ENCODE measurements at places on chromosomes 12 and 14.

GRCh38 chr14:34742270-34743115 is 28.1 kb upstream of the CFL2 start:
- no peak for DNase-seq

DNA sequence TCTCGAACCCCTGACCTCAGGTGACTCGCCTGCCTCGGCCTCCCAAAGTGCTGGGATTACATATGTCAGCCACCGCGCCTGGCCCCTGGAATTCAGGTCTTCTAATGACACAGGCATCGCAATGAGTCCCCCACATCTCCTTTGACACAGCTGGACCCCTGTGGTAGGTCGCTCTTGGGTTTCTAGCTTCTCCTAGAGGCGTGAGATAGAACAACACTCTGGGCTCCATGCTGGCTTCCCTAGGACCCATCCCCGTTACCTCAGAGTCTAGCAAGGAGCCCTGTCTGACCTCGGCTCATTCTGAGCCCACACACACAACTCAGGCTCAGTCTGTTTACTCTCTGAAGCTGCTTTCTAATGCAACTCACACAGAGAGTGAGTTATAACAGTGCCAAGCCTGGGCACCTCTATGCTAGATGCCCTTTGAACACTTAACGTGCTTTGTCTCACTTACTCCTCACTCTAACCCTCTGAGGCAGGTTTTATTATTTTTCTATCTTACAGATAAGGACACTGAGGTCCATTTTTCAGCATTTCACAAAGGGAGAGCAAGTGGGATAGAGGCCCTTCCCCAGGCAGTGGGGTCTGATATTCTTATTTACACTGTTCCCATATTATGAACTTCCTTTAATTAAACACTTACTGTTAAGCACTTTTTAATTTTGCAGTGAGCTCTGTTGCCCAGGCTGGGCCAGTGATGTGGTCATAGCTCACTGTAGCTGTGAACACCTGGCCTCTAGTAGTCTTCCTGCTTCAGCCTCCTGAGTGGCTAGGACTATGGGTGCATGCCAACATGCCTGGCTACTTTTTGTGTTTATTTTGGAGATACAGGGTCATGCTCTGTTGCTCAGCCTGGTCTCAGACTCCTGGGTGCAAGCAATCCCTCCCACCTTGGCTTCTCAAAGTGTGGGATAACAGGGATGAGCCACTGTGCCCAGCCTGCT is 40.6 kb upstream of the RBM19 start:
- no peak for DNase-seq

DNA sequence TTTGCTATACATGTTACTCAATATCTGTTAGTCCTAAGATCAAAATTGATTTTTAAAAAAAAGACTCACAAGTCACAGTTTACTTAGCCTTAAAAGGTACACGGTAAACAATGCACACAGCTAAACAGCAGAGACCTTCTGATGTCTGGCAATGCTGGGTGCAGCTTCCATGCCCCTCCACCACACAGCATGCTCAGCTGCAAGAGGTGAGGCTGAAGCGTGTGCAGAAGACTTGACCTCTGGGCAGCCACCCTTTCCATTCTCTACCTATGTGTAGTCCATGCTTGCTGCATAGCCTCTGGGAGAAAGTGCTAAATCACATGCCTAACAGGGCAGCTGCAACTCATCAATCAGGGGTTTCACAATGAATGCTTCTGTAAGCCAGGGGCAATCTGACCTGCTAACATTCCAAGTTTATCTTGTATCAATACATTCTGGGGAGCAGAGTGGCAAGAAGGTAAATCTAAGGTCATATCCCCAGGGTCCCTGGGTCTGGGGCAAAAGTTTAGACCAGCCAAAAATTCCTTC is 44.5 kb upstream of the AMN1 start:
- DNase-seq = no peak

DNA sequence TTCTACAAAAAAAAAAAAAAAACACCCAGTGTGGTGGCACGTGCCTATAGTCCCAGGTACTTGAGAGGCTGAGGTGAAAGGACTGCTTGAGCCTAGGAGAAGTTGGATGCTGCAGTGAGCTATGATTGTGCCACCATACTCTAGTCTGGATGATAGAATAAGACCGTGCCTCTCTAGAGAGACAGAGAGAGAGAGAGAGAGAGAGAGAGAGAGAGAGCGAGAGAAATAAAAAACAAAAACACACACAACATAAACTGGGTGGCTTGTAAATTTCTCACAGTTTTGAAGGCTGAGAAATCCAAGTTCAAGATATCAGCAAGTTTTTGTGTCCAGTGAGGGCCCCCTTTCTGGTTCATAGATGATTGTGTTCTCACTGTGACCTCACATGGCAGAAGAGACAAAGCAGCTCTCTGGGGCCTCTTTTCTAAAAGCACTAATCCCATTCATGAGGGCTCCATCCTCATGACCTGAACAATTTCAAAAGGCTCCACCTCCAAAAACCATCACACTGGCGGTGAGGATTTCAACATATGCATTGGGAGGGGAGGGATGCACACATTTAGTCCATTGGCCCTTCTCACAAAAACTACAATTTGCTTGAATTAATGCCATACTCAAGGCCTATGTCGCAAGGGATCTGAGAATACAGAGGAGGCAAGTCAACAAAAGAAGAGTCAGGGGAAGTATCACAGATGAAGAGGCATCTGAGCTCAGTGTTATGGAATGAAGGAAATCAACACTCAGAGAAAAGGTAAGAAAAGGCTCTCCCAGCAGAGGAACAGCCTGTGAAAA is 94.9 kb downstream of the PPM1H start:
- DNase-seq = no peak

- DNase-seq = no peak
Measured at GRCh38 chr12:15527201-15528080, 205.1 kb downstream of the PTPRO start.

DNA sequence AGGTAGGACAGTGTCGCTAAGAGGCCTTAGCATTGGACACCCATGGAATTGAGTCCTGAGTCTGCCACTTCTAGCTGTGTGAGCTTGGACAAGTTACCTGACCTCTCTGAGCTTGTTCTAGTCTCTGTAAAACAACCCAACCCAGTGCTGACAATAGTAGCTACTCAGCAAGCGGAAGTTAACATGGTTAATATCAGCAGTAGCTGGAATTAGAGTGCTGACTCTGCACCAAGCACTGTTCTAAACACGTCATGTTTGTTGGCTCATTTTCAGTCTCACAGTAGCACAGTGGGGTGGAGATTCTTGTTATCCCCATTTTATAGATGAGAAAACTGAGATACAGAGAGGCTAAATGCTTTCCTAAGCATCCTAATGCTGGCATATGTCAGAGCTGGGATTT is 47.5 kb upstream of the RIN3 start:
- DNase-seq = no peak

GRCh38 chr14:23299986-23300686 is 2.5 kb downstream of the PPP1R3E start:
- DNase-seq = no peak

- DNase-seq = no peak
Measured at GRCh38 chr12:59193476-59194050, 273.3 kb upstream of the LRIG3 start.

GRCh38 chr14:63510538-63510937 is 32.6 kb downstream of the PPP2R5E start:
- DNase-seq = no peak

DNA sequence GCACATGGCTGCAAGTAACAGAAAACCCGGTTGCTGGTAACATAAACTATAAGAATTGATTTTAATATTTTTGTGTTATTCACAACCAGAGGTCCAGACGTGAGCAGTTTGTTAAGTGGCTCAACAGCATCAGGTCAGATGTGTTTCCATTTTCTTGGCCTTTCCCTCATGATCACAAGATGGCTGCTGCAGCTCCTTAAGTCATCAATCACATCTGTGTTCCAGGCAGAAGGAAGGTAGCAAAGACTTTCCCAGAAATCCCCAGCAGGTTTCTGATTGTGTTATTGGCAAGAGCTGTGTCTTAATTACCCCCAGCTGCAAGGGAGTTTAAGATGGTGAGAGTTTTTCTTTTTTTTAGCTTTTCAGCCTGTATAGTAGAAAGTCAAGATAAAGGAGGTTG is 40.4 kb upstream of the MYL2 start:
- DNase-seq = no peak

GRCh38 chr12:126908765-126909142 is 1358.2 kb upstream of the TMEM132C start:
- no peak for DNase-seq

DNA sequence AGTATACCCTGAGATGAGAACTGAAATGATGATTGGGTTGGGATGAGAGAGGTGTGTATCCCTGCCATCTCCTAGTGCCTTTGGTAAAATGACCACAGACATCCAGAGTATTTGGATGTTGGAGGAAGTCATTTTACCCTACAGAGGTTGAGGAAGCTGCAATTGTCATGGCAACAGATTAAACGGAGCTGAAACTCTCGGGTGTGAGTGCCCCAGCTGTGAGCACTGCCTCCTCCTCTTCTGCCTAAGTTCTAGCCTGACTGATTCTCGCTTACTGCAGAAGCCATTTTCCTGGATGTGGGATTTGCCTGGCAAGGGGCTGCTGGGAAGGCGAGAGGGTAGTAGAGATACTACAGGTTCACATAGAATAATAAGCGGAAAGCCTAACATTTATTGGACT is 10.3 kb upstream of the PPP4R4 start:
- no peak for DNase-seq

GRCh38 chr14:40003773-40004172 is 571.5 kb upstream of the FBXO33 start:
- no peak for DNase-seq

DNA sequence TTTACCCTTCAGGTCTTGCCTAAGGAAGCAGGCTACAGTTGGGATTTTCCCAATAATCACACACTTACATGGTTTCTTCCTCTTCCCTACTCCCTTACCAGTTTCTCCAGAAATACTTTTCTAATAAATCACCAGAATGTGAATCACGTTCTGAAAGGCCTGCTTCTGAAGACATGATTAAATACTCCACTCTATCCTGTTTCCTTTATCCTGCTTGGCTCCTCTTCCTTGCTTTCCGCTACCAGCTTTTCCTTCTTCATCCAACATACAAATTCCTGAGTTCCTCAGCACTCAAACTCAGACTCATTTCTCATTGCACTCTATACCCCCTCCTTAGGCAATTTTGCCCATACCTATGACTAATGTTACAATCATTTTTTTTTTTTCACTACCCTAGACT is 118.3 kb downstream of the MGAT4C start:
- no peak for DNase-seq

DNA sequence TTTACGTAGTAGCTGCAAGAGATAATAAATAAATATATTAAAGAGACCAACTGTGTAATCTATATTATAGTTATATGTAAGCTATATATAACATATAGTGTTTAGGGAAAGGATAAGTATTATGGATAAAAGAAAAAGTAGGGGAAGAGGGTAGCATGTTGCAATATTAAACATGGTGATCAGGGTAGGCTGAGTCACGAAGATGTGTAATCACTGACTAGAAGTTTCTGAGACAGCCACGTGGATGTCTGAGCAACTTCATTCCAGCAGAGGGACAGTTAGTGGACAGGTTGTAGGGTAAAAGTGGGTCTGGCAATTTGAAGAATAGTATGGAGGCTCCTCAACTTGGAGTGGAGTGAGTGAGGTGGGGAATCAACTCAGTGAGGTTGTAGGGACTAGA is 109.7 kb downstream of the ANO4 start:
- DNase-seq = no peak

- no peak for DNase-seq
Measured at GRCh38 chr14:101246894-101247841, 314.1 kb upstream of the DIO3 start.

GRCh38 chr14:87306409-87307168 is 686.4 kb downstream of the GALC start:
- no peak for DNase-seq

- no peak for DNase-seq
Measured at GRCh38 chr14:102975662-102976061, 53.2 kb downstream of the AMN start.

DNA sequence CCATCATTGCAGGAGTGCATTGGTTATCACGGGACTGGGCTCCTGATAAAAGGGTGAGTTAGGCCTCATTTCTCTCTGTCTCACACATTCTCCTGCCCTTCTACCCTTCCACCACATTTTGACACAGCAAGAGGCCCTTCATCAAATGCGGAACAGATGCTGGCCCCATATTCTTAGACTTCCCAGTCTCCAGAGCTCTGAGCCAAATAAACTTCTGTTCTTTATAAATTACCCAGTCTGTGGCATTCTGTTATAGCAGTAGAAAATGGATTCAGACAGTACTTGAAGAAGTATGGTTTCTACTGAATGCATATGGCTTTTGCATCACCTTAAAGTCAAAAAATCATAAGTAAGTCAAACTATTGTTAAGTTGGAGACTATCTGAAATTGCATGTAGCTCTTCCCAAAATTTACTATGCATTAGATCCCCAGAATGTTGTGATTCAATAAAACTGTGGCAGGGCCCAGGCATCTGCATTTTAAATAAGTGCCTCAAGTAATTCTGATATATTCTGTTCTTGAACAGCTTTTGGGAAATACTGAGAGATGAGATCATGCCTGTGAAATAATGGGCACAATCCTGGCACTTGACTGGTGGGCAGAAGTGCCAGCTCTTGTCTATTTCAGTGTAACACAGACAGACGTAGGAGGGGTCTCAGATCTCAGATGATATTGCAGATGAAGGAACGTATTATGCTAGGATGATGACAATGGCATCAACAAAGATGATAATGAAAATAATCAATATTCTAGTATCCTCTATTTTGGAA is 68.2 kb downstream of the E2F7 start:
- DNase-seq = no peak

DNA sequence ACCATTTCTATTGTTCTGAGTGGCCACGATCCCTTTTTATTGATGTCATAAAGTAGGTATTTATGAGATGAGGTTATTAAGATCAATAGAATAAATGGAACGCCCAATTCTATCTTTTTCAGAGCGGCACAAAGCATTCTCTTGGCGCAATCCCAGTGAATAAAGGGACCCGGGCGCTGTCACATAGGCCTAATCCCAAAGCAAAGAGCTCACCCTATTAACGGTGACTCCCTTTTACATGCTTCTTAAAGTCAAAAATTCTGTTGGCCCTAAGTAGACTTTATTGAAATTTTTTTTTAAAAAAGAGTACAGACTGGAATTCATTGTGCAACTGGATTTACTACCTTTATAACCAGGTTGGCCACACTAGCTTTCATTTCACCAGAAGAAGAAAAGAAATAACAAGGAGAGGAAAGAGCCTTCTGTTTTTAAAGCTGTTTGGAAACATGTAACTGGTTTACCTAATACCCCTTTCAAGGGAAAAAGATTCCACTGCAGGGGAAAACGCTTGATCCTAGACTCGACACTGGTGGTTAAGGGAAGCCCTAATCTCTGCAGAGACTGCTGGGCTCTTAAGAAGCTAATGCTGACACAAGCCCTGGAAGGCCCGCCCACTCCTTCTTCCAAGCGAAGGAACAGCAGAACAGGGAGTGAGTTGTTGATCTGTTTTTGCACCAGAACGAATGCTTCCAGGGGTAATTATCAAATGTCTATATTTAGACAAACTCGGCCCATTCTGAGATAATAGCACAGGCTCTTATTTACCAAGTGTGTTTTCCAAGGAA is 381.2 kb downstream of the BCL11B start:
- DNase-seq = no peak

DNA sequence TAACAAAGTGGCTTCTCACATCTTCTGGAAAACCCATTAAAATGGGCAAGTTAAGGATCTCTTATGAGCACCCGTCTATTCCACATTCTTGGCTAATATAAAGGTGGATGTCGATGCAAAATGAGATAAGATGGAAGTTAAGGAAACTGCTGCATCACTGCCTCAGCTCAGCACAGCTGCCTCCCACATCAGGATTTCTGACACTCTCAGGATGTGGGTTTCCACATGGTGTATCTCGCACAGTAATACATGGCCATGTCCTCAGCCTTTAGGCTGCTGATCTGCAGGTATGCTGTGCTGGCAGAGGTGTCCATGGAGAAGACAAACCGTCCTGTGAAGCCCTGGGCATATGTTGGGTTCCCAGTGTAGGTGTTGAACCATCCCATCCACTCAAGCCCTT is 1348.0 kb downstream of the TMEM121 start:
- DNase-seq = no peak

Data from stimulated activated CD4-positive, alpha-beta T cell treated with anti-CD3 and anti-CD28 coated beads, Interleukin-12 subunit alpha, Interleukin-12 subunit beta, amount 100 ng/mL, for 24 hours (primary cell).